Effector memory CD8-positive, alpha-beta T cell (primary cell): ENCODE measurements at places on chromosomes 5 and 9.

DNA sequence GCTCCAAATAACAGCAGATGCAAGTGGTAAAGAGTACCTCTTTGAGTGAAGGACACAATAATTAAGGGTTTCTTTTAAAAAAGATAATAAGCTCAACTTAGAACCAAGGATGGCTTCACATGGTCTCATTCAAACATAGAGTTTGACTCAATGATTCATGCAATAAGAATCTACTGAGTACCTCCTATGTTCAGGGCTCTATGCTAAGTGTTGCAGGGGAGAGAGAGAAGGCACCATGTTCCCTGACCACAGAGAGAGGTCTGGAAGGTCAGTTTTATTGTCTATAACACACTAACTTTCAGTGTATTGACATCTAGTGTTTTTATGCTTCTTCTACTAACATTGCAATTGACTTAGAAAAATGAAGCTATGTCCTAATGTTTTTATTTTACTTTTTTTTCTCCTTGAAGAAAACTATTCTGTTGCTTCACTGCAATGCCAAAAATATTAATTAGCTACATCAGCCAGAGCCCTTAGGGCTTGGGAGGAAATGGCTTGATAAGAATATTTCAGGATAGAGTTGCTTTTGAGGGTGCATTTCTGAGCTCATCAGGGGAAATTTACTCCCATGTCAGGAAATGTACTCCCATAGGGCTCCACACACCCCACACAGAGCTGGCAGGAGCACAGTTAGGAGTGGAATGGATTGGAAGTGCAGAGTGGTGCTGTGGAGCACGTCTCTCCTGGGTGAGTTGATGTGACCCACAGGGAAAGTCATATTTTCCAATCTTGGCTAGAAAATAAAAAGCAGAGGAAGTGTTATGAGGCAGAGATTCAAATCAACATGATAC is 106.6 kb downstream of the PDE8B start:
- no peak overlapping the region for H3K4me3 ChIP-seq
- H3K27me3 ChIP-seq, result peaks cover 12% of the 10 kb centered on the region
- no peaks in the 10 kb centered on the region for H3K36me3 ChIP-seq
- DNase-seq, result no peak
- H3K4me1 ChIP-seq, result no peaks in the 10 kb centered on the region

GRCh38 chr9:113403646-113404045 is 2.6 kb upstream of the ALAD start:
- no peak overlapping the region for H3K27ac ChIP-seq
- H3K36me3 ChIP-seq, result peaks cover 22% of the 10 kb centered on the region
- no peaks in the 10 kb centered on the region for H3K27me3 ChIP-seq
- peaks cover 28% of the 10 kb centered on the region for H3K4me1 ChIP-seq
- H3K4me3 ChIP-seq, result no peak overlapping the region
- no peak for DNase-seq

- no peaks in the 10 kb centered on the region for H3K4me1 ChIP-seq
- peaks cover 60% of the 10 kb centered on the region for H3K27me3 ChIP-seq
- no peak overlapping the region for H3K27ac ChIP-seq
- H3K4me3 ChIP-seq, result no peak overlapping the region
- H3K36me3 ChIP-seq, result no peaks in the 10 kb centered on the region
- DNase-seq, result no peak
Measured at GRCh38 chr5:64688391-64688790, 1.9 kb upstream of the SHISAL2B start.

GRCh38 chr5:61142811-61143210 is 19.5 kb downstream of the SMIM15 start:
- DNase-seq, result no peak
- H3K27me3 ChIP-seq, result no peaks in the 10 kb centered on the region

DNA sequence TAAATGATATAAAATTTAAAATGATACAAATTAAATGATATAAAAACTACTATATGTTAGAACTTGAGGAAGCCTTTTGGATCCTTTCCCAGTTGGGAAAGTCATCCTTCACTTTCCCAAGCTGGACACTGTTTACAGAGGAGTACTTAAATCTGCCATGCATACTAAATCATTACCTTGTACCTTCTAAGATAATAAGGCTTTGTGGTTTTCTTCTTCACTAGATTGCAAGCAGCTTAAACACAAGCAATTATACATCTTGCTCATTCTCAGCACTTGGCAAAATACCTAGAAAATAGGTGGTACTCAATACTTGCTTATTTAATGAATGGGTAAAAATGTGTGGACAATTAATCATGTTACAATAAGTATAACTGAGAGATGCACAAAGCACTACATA is 666.8 kb downstream of the PTPRD start:
- no peak overlapping the region for H3K27ac ChIP-seq
- H3K27me3 ChIP-seq, result no peaks in the 10 kb centered on the region

GRCh38 chr9:105114318-105114717 is 130.1 kb upstream of the SLC44A1 start:
- no peak for DNase-seq
- H3K4me1 ChIP-seq, result peaks cover 26% of the 10 kb centered on the region
- H3K36me3 ChIP-seq, result no peaks in the 10 kb centered on the region
- H3K27me3 ChIP-seq, result no peaks in the 10 kb centered on the region
- H3K4me3 ChIP-seq, result no peak overlapping the region

DNA sequence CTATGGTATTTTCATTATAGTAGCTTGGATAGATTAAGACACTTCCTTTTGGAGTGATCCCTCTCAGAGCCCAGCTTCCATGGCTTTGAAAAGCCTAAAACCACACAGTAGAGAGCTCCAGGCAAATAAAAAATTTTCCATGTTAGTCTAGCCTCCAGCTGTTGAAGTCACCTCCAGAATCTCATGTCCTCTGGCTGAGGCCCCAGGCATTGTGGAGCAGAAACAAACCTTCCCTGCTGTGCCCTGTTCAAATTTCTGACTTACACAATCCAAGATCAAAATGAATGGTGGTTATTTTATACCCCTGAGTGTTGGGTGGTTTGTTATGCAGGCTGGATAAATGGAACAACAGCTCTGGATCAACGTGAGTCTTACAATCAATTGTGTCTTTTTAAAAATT is 203.9 kb downstream of the ICE1 start:
- H3K4me1 ChIP-seq, result no peaks in the 10 kb centered on the region
- no peak overlapping the region for H3K4me3 ChIP-seq
- H3K36me3 ChIP-seq, result no peaks in the 10 kb centered on the region
- H3K27me3 ChIP-seq, result no peaks in the 10 kb centered on the region
- no peak for DNase-seq
